ENCODE measurements at places on chromosomes 4 and X.

DNA sequence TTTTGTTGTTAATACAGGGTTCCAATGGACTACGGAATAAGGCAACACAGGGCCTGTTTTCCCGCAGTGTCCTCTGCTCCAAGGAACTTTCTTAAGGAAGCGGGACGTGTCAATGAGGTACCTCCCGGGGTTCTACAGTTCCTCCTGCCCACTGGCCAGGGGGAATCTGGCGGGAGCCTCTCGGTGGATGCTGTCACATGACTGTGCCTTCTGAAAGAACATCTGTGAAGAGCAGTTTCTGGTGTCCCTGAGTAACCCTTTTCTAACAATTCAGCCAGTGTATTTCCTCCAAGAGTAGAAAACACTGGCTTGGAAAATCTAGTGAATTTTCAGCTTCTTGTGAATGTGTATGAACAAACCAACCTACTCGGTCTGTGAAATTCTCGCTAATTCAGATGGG is 32.7 kb downstream of the MFAP3L start:
- no peak for DNase-seq

GRCh38 chr4:36241771-36242170 is 2.5 kb downstream of the ARAP2 start:
- DNase-seq, result no peak

DNA sequence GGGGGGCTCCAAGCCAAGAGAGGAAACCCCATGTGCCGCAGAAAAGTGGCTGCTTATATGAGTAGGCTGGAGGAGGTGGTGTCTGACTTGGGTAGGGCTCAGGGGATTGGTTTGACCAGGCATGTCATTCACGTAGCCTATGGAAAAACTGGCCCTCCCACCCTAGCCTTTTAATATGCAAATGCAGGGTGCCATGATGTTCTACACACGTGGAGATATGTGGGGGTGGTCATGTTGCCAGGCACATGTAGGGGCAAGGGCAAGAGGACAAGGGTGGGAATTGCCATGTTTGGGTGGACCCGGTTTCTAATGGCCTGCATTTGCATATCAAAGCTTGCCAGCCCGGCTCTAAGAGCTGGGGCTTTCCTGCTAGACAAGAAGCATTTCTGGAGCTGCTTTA is 86.9 kb upstream of the SHISA3 start:
- no peak for DNase-seq

GRCh38 chr4:24488399-24489164 is 95.8 kb downstream of the DHX15 start:
- peak; percentile 81 for DNase-seq

DNA sequence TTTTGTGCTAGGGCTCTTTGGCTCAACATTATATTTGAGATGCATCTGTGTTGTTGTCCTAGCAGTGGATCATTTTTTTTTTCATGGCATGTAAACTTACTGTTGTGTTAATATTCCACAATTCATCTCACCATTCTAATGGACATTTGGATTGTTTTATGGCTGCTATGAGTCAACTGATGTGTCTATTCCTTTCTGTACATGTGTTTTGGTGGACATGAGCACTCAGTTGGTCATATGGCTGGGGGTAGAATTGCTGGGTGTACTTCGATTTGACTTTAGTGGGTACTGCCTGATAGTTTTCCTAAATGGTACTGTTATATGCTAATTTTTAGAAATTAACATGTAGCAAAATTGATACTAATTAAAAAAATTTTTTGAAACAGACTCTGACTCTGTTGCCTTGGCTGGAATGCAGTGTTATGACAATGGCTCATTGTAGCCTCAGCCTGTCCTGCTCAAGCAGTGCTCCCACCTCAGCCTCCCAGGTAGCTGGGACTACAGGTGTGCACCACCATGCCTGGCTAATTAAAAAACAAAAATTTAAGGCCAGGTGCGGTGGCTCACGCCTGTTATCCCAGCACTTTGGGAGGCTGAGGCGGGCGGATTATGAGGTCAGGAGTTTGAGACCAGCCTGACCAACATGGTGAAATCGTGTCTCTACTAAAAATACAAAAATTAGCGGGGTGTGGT is 9.0 kb downstream of the FAM193A start:
- DNase-seq, result no peak

GRCh38 chr4:5870701-5871100 is 22.2 kb downstream of the CRMP1 start:
- no peak for DNase-seq
